ENCODE measurements at places on chromosomes 6 and 20. TPM values are rescaled to one million over a fixed set of nuclear protein-coding genes. Genes with fewer than 3 reads are reported as not detected.

- no peak for DNase-seq
Observed at GRCh38 chr6:74408844-74409243, 712.8 kb downstream of the CD109 start.

DNA sequence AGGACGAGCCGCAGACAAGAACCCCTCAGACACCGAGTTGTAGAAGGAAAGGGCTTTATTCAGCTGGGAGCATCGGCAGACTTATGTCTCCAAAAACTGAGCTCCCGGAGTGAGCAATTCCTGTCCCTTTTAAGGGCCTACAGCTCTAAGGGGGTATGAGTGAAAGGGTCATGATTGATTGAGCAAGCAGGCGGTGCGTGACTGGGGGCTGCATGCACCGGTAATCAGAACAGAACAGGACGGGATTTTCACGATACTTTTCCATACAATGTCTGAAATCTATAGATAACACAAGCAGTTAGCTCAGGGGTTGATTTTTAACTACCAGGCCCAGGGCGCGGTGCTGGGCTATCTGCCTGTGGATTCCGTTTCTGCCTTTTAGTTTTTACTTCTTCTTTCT lies 226.4 kb upstream of the PLCB4 start:
- DNase-seq = no peak

The ZFP57 gene
- not detected for total RNA-seq

The ZNF391 gene
- total RNA-seq = 4.5 TPM

DNA sequence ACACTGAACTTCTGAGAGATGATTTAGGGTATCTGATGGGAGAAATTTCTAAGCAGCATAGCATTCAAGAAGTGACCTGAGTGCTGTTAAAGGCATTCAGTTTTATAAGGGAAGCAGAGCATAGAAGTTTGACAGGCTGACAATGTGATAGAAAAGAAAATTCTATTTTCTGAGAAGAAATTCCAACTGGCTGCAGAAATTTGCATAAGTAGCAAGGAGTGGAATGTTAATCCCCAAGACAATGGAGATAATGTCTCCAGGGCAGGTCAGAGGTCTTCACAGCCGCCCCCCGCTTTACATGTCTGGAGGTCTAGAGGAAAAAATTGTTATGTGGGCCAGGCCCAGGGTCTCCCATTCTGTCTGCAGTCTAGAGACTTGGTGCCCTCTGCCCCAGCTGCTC lies 1361.8 kb upstream of the EYS start:
- DNase-seq = no peak

DNA sequence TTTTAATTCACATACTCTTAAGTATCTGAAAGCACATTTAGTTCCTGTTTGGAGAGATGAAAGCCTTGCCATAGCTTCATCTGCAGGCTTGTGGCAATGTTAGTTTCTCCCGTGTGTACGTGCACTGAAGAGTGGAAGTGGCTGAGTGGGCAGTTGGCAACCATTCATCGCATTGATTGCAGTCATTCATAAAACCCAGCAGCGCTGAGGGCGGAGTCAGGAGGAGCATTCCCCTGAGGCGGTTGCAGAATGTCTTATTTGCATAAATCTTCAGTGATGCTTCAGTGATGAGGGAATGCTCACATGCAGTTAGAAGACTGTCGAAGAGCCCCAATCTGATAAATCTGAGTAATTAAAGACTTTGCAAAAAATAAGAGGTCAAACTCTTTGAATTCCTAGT lies 79.1 kb downstream of the RIMS1 start:
- no peak for DNase-seq

- DNase-seq = no peak
Observed at GRCh38 chr6:94463306-94463705, 1043.9 kb upstream of the EPHA7 start.

The AIF1 gene
- 68.3 TPM for total RNA-seq

Measured in aorta (tissue), 5 donors.